Adrenal gland (tissue), 19 donors: ENCODE measurements at places on chromosomes 7 and 10. TPM values are rescaled to one million over a fixed set of nuclear protein-coding genes. Genes with fewer than 3 reads are reported as not detected.

DNA sequence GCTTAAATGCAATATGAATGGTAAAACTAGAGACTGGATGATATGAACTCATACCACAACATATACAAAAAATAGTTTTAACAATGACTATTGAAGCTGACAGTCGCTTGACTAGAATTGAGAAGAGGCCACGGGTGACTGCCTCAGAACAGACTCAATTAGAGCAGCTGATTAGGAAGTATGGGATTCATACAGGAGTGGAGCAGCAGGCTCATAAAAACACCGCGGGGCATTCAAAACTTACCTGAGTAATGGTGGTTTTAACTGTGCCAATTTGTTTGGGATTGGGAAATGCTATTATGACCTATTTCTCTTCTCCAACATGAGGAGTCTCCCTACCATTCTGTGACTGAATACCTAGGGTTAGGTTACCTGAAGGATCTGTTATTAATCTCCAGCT lies 2.1 kb downstream of the CADPS2 start:
- no peak overlapping the region for H3K4me3 ChIP-seq
- H3K27ac ChIP-seq = no peak overlapping the region
- no peaks in the 10 kb centered on the region for H3K27me3 ChIP-seq
- no peak for DNase-seq
- H3K4me1 ChIP-seq = no peaks in the 10 kb centered on the region
- no peaks in the 10 kb centered on the region for H3K36me3 ChIP-seq

Gene SPRN
- total RNA-seq = not detected

GRCh38 chr10:103083266-103083976 lies 109.7 kb downstream of the NT5C2 start:
- no peak overlapping the region for H3K27ac ChIP-seq
- H3K4me1 ChIP-seq = no peaks in the 10 kb centered on the region
- no peak overlapping the region for H3K4me3 ChIP-seq
- no peaks in the 10 kb centered on the region for H3K27me3 ChIP-seq
- H3K36me3 ChIP-seq = peaks cover 43% of the 10 kb centered on the region

Gene REEP3
- total RNA-seq = 50.9 TPM

Gene POP7
- total RNA-seq = 60.9 TPM

GRCh38 chr7:154783281-154783909 lies 219.5 kb downstream of the PAXIP1 start:
- H3K36me3 ChIP-seq = no peaks in the 10 kb centered on the region
- H3K4me1 ChIP-seq = no peaks in the 10 kb centered on the region
- no peak overlapping the region for H3K27ac ChIP-seq
- no peaks in the 10 kb centered on the region for H3K27me3 ChIP-seq
- H3K4me3 ChIP-seq = no peak overlapping the region
- no peak for DNase-seq

GRCh38 chr10:60426425-60426824 lies 36.8 kb upstream of the ANK3 start:
- no peak overlapping the region for H3K4me3 ChIP-seq
- no peak overlapping the region for H3K27ac ChIP-seq
- no peaks in the 10 kb centered on the region for H3K27me3 ChIP-seq
- no peak for DNase-seq

Gene PPP1R17
- 1.4 TPM for total RNA-seq

Gene CACNA2D1
- total RNA-seq = 31.8 TPM
